ENCODE measurements at places on chromosomes 12 and 14.

DNA sequence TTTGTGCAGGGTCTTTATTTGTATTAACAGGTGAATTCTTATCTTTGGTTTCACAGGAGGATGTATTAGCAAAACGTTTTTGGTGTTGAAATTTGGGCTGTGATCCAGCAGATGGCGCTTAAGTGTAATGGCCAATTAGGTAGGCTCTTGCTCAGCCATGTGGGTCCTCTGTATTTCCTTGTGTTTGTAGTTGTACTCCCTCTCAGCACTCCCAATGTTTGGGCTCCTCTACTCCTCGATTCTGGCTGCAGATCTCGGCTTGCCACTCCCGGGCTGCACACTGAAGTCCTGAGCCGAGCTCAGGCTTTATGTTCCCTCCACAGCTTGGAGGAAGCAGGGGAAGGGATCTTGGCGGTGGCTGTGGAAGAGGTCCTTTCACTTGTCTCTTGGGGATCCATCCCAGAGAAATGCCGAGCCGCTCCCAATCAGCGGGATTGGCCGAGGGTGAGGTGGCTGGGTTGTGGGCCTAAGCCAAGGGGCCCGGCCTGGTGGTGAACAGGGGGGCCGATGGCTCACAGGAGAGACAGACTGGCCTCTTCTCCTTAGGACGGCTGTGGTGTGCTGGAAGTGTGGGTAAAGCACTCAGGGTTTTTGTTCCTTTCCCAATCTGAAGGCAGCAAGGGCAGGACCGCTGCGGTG is 133.7 kb downstream of the AEBP2 start:
- DNase-seq: no peak

DNA sequence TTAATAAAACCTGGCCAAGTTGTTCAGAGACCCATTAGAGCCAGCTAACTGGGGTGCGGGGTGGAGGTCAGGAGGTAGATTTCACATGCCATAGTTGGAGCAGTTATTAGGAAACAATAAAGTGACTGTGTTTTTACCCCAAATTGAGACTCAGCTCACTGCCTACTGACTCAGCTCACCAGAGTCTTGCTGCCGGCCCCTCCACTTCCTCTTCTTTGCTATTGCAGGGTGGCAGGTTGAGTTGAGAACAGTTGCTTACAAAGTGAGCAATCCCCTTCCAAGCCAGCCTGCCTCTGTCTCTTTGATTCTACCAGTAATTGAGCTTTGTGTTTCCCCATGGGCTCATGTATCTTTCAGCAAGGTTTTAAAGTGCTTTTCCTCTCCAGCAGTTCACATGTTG is 12.9 kb downstream of the ST8SIA1 start:
- peak; percentile 49 for DNase-seq

DNA sequence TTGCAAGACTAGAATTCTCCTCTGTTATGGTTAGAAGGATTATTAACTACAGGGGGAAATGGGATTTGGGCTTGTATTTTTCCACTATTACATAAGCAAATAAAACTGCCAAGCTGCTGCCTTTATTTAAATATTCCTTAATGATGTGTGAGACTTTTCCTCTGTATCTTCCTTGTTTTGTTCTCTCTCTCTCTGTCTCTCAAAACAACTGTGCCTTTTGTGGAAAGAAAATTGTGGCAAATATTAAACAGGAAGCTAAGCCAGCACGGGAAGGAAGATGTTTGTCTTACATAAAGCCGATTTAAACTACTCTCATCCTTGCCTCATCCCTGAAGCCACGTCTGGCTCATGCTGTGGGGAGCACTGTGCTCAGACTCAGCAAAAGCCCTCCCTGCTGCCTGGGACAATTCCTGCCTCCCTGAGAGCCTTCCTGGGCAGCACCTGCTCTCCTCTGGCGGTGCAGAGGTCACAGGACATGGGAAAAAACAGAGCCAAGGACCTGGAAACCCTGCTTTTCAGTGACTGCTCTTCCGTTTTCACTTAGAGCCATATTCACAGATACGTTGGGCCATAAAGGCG is 237.2 kb downstream of the SLC15A4 start:
- no peak for DNase-seq

- DNase-seq: no peak
Observed at GRCh38 chr14:89032086-89032649, 207.7 kb downstream of the TTC8 start.

- peak; percentile 63 for DNase-seq
Observed at GRCh38 chr12:121132601-121133481, at the start of gene P2RX7. Gene P2RX7, plus strand, starts transcription at chr12:121132876. Its CDS starts 95 bp downstream, at chr12:121132971.

GRCh38 chr12:117120787-117121186 is 21.6 kb upstream of the TESC start:
- DNase-seq: no peak

GRCh38 chr12:10025236-10025635 is 5.2 kb upstream of the CLEC9A start:
- DNase-seq: no peak

GRCh38 chr14:89564286-89564957 is 147.4 kb upstream of the FOXN3 start:
- DNase-seq: no peak

GRCh38 chr12:114920771-114921554 is 237.0 kb upstream of the TBX3 start:
- no peak for DNase-seq

GRCh38 chr12:71556875-71557274 is 106.8 kb downstream of the ZFC3H1 start:
- no peak for DNase-seq

DNA sequence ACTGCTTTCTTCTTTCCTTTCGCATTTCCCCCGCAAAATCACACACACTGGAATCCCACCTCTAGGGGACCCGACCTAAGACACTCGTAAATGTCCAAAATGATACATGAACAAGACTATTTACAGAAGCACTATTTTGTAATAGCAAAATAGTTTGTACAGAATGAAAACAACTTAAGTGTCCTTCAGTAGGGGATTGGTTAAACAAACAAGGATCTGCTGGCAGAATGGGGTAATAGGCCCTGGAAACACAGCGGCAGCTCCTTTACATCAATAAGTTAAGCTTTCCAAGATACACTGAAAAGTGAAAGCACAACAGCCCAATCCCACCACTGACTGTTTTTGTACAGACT is 48.8 kb downstream of the LTBP2 start:
- no peak for DNase-seq

GRCh38 chr14:69152902-69153151 is at the start of gene DCAF5:
Gene DCAF5, minus strand, starts transcription at chr14:69153119. Its CDS starts 141 bp downstream, at chr14:69152978.
- DNase-seq: peak; percentile 96

- DNase-seq: peak; percentile 58
Observed at GRCh38 chr12:6570264-6570887, 2.3 kb upstream of the NOP2 start.

DNA sequence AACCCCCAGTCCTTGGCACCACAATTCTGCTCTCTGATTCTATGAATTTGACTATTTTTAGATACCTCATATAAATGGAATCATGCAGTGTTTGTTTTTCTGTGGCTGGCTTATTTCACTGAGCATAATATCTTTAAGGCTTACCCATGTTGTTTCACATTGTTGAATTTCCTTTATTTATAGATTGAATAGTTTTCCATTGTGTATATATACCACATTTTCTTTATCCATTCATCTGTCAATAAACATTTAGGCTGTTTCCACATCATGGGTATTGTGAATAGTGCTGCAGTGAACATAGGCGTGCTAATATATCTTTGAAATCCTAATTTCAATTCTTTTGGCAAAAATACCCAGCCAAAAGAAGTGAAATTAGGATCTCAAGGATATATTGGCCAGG is 126.7 kb upstream of the SLC38A2 start:
- no peak for DNase-seq

- no peak for DNase-seq
Observed at GRCh38 chr12:24810378-24810777, 138.5 kb downstream of the BCAT1 start.

DNA sequence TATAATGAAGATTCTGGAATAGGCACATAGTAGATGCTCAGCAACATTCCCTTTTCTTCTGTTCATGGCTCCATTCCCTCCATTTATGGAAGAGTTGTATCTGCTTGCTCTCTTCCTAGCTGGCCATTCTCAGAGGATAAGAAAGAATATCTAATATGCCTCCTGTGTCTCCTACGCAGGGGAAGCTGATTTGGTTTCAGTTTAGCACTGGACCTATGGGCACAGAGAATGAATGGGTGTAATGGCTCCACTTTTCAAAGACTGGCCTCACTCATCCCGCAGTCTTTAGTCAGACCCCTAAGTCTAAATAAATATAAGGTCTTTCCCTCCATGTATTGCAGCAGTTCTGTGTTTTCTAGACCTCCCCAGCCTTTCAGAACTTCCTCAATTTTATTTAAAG is 2.0 kb downstream of the PKP2 start:
- no peak for DNase-seq

GRCh38 chr14:60183741-60184140 is 18.5 kb upstream of the DHRS7 start:
- DNase-seq: no peak

Data from CD4-positive, alpha-beta T cell treated with Interleukin-6 for 4 hours (primary cell).